H4 (cell line): ENCODE measurements at places on chromosomes 3 and 15.

DNA sequence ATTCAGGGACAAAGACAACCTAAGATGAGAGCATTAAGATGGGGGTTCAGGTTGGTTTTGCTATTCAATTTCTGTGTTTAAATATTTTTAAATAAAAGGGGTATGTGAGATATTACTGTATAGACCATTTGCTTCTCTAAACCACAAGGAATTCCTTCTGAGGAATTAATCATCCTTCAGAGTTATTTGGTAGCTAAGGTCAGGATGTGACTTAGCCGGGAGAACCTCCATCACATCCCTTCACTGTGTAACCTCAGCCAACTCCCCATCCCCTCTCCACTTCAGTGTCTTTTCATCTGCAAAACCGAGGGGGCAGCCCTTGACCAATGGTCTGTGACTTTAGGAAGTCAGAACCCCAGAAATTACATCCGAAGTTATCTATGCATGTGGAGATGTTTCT lies 48.7 kb upstream of the SKOR1 start:
- DNase-seq, result no peak

GRCh38 chr3:108134555-108134880 lies 43.7 kb upstream of the CD47 start:
- no peak for DNase-seq

- DNase-seq, result no peak
These were observed 164.0 kb downstream of the PDCD6IP start for GRCh38 chr3:33962396-33962795.

DNA sequence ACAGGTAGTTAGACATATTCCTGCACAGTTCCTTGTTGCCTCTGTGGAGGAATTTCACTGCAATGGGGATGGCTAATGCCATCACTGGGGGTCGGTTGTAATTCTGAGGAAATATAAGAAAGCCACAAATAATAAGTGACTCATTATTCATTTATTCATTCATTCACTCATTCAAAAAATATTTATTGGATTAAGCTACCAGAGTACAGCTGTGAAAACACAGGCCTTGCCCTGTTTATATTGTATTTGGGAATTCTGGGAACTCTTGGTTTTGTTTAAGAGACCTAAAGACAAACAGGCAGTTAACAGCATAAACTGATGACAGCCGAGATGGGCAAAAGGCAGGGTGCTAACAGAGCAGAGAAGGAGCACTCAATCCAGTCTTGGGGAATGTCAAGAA lies 23.6 kb downstream of the PTX3 start:
- DNase-seq, result no peak

GRCh38 chr15:68639926-68640600 lies 61.3 kb downstream of the CORO2B start:
- DNase-seq, result no peak

DNA sequence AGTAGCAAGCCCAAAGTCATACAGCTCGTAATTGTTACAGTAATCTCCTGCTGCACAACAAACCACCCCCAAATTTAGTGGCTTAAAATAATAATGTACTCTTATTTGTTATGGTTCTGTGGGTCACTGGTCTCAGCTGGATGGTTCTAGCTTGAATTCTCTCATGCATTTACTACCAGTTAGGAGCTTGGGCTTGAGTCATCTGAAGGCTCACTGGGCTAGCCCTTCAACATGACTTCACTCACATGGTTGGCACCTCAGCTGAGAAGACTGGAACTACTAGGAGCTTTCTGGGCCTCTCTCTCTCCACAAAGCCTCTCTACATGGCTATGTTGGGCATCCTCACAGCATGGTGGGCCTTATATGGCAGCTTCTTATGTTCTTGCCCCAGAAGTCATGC lies 12.5 kb downstream of the PCOLCE2 start:
- DNase-seq, result no peak

DNA sequence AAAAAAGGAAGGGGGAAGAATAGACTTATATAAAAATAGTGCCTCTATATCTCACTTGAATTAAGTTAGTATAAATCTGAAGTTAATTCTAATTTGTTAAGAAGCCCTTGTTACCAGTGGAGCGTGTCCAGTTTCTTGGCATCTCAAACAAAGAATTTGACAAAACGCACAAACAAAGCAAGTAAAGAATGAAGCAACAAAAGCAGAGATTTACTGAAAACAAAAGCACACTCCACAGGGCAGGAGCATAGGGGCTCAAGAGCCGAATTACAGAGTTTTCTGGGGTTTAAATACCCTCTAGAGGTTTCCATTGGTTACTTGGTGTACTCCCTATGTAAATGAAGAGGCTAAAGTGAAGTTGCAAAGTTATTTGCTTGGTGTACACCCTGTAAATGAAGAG lies 34.0 kb upstream of the GK5 start:
- DNase-seq, result no peak

DNA sequence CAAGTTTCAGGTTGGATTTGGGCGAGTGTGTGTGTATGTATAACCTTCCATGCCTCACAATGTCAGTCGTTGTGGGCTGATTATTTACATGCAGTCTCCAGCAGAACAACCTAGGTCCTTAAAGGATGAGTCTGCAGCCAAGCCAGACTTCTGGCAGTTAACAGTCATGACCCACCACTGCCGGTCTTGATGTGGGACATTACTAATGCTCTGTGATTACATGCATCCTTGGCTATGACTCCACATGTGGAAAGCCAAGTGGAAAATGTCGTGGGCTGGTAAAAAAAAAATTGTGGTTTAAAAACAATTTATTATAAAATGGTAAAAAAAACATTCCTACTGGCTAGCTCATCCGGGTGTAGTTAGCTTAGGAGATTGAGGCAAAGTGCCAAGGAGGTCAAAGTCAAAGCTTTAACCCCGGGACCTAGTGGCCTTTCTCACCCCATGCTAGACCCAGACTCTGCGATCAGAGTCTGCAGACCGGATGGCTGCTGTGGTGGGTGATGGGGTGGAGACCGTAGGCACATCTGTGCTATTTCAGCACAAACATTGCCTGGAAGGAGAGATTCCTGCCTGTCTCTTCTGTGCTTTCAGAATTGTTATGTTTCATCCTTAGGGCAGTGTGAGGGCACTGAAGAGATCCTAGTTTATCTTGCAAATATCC lies 6.8 kb downstream of the RARRES1 start:
- peak; percentile 97 for DNase-seq

- DNase-seq, result no peak
These were observed 26.0 kb downstream of the FRMD4B start for GRCh38 chr3:69359916-69360315.

DNA sequence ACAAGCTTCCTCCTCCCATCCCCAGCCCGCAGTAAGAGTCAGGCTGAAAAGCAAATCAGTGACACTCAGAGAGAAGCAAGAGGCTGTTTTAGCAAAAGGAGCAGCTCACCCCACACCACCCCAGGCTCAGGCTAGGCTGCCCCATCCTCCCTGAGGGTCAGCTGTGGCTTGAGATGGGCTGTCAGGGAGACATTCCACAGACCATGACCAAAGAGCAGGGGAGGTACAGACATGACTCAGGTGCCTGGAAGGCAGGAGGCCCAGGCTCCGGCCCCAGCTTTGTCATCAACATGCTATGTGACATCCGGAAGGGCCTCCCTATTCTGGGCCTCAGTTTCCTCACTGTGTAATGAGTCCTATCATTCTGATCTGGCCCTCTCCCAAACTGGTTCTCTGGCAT lies 24.7 kb downstream of the HCN4 start:
- no peak for DNase-seq

GRCh38 chr15:59313641-59314332 lies 58.9 kb downstream of the MYO1E start:
- DNase-seq, result peak; percentile 47

- no peak for DNase-seq
These were observed 95.7 kb downstream of the LRRC3B start for GRCh38 chr3:26718315-26718714.

GRCh38 chr3:130746246-130747039 lies at the start of gene PIK3R4:
Gene PIK3R4, minus strand, starts transcription at chr3:130746829. Its CDS starts 1,611 bp downstream, at chr3:130745218.
- DNase-seq, result peak; percentile 99

DNA sequence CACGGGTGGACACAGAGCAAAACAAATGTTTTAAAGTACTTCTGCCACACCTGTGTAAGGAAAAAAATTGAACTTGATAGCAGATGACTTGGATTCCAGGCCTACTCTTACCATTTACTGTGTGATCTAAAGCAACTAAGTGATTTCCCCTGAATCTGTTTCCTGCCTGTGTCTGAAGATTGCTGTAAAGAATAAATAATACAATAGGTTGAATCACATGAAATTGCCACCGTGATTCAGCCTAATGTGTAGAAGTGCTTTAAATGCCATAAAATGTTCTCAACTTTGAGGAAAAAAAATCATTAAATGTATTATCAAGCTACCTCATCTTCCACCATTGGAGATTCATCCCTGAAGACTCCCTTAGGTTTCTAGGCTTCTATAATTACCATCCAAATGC lies 27.6 kb upstream of the NUDT16 start:
- no peak for DNase-seq
